ENCODE measurements at places on chromosomes 12 and 14. TPM values are rescaled to one million over a fixed set of nuclear protein-coding genes. Genes with fewer than 3 reads are reported as not detected.

The SIX4 gene
- not detected for polyA plus RNA-seq

The SLC17A8 gene
- not detected for polyA plus RNA-seq

The CACNA2D4 gene
- polyA plus RNA-seq: 3.1 TPM

The RSRC2 gene
- polyA plus RNA-seq: 47.5 TPM

The KLRB1 gene
- 41.2 TPM for polyA plus RNA-seq

The CEP170B gene
- 0.03 TPM for polyA plus RNA-seq

The SDS gene
- polyA plus RNA-seq: not detected

The PZP gene
- polyA plus RNA-seq: 0.29 TPM

The NEMF gene
- polyA plus RNA-seq: 39.6 TPM

The MGAT4C gene
- not detected for polyA plus RNA-seq

The TCP11L2 gene
- polyA plus RNA-seq: 45.4 TPM

The AACS gene
- 10.6 TPM for polyA plus RNA-seq
